ENCODE measurements at places on chromosomes 3 and 15. TPM values are rescaled to one million over a fixed set of nuclear protein-coding genes. Genes with fewer than 3 reads are reported as not detected.
A peak's percentile ranks its signal among the peaks of the same experiment; 100 is the strongest.

DNA sequence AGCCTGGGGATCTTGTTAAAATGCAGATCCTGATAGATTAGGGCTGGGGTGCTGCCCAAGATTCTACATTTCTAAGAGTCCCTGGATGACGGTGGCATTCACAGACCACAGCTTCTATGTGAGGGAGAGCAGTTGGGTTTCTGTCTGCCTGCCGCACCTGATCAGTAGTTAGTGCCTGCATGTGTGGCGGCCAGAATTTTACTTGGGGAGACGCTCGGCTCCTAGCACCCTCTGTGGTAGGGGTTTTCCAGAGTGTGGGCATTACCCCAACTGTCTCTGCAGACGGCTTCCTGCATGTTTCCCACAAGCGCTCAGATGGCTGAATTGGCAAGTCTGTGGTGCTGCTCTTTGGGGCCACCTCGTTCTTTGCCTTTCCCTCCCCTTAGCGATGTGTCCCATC is 8.3 kb downstream of the GHRL start:
- no peak for DNase-seq

GRCh38 chr3:14561051-14561960 is 21.2 kb upstream of the GRIP2 start:
- DNase-seq: no peak

DNA sequence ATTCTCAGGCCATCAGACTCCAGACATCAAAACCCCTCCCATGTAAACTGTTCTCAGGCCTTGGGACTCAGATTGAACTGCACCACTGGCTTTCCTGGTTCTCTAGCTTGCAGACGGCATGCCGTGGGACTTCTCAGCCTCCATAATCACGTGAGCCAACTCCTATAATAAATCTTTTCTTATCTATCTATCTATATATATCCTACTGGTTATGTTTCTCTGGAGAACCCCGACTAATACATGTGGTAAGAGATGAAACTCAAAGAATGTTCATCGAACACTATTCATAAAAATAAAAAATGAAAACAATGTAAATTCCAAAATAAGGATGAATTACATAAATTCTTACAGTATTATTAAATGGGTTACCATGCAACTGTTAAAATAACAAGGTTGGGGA is 84.5 kb upstream of the NTRK3 start:
- no peak for DNase-seq

DNA sequence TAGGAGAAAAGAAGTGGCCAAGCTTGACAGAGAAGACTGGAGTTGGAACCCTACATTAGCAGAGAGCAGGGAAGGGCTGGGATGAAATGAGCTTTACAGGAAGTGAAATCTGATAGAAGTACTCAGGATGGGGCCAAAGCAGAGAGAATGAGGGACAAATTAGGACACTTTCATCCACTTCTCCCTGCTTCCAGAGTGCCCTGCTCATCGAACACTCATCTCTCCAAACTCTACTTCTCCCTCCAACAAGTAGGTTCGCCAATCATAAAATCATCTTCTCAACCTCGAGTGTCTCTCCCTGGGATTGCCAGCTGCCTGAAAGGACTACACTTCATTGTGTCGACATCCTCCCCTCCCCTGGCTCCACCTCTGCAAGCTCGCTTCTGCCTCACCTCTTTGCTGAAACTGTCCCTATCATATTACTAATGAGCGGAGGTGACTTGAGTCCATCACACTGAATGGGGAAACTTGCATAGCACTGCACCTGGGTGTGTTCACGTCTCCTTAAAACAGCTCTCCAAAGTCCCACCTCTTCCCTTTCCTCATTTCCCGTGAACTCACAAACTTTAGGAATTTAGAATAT is 365.8 kb downstream of the FOXP1 start:
- no peak for DNase-seq

DNA sequence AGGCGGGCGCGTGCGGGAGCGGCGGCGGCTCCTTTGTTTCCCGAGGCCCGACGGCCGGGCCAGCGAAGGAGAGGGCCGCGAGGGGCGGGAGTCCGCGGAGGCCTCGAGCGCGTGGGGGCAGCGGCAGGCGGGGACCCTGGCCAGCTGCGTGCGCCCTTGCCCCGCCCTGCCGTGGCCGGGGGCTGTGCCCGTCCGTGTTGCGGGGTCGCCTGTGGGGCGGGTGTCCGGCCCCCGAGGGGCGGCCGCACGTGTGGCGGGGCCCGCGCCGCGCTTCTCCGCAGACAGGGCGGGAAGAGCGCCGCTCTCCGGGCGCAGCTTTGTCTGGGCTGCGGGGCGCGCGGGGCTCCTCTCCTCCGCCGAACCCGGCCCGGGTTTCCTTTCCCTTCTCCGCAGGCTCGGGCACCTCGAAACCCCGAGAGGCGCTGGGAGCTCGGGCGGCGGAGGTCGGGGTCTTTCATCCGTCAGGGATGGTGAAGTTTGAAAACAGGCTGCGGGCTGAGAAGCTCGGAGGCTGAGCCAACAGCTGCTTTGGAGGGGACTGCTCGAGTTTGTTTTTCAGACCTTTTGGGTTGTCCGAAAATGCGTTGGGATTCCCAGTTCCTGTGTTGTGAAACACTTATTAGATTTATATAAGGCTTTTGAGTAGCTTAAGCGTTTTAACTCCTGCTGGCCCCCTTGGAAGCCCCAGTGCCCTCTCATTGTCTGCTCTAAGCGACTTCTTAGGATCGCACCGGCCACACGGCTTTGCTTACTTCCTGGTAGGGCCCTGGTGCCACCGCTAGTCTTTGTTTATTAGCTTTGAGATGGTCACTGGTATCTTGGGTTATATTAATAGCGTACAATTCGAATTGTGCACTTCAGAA is 817 bp downstream of the USP3 start:
- peak; percentile 14 for DNase-seq

- no peak for DNase-seq
These were observed 310.1 kb downstream of the UACA start for GRCh38 chr15:70453238-70453637.

The BCHE gene
- total RNA-seq: 15.4 TPM

DNA sequence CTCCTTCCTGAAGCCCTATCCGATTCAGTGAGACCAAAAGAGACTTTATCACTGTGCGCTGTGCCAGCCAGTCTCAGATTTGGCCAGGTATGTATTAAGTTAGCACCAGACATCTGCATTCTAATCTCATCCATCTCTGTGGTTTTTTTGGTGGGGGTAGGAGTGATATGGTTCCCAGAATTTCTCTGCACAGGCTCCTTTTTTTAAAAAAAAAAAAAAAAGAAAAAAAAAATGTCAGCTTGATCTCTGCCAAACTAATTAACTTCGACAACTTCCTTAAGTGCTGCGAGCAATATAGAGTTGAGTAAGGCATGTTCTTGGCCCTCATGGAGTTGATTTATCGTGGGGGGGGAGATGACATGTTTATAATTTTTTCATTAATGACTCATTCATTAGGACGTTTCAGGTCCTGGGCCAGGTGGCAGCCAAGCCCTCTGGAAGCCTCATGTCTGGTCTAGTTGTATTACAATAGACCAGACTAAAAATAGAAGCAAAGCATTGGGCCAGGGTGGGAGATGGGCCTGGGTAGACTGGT is 12.9 kb downstream of the SLCO3A1 start:
- no peak for DNase-seq

The SPTBN5 gene
- total RNA-seq: 2.7 TPM

GRCh38 chr3:133676336-133677118 is 14.8 kb upstream of the TOPBP1 start:
- DNase-seq: no peak

DNA sequence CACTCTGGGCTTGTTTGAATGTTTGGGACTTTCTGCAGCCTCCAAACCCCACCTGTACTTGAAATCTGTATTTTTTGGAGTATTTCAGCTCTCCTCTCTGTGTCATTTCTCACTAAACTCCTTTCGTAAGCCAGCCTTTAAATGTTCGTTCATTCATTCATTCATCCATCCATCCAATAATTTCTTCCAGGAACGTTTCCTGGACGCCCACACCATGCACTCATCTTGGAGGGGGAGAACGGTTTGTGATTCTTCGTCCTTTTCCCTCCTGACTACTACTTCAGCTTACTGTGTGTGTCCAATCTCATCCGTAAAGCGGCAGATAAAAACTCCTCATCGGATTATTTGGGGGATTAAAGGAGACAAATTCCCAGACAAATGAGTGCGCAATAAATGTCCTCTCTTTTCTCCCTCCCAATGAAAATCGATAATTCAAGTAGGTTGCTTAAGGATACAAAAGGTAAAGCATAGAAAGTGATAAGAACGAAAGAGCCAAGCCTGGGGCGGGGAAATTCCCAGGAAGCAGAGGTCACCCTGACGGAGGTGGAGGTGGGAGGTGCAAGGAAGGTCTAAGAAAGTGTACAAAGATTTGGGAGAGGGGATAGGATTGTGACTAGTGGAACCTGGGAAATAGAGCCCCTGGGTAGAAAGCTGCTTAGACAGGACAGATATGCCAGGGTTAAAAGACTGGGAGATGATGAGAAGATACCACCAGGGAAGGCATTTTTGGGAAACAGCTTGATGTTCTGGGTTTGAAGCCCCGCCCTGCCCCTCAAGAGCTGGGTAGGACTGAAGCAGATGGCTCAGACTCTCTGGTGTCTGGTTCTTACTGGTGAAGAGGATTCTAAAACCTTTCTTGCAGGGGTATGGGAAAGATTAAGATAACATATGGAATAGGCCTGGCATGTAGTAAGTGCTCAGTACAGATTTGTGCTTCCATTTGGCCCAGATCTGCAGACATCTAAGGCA is 896 bp upstream of the KLHL25 start:
- no peak for DNase-seq

The C2CD4A gene
- 3.2 TPM for total RNA-seq

The MAP3K13 gene
- total RNA-seq: 8.9 TPM

GRCh38 chr3:30676424-30677346 is 70.3 kb downstream of the TGFBR2 start:
- DNase-seq: no peak

The LINGO1 gene
- total RNA-seq: 0.13 TPM

The KIF23 gene
- 20.4 TPM for total RNA-seq

- no peak for DNase-seq
These were observed 181.6 kb upstream of the RBMS3 start for GRCh38 chr3:29099296-29099695.

GRCh38 chr3:46958467-46959160 is 17.9 kb downstream of the CCDC12 start:
- DNase-seq: no peak

- DNase-seq: peak; percentile 49
These were observed 64.2 kb downstream of the SCAPER start for GRCh38 chr15:76840830-76841460.

DNA sequence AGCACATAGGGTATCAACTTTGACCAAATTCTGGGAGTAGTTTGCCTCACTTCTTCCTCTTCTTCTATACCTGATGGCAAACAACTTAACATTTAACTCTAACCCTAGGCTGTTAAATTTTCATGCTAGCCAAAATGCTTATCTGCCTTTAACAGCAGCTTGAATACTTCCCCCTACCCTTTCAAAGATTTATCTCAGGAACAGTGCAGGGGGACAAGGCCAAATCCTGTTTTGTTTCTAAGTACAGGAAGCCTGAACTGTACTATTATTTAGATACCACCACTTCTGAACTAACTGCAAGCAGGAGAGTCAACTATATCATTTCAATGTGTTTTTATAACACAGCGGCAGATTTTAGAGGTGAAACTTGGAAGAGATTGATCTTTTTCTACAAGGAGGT is 104.0 kb upstream of the CNTN6 start:
- no peak for DNase-seq

DNA sequence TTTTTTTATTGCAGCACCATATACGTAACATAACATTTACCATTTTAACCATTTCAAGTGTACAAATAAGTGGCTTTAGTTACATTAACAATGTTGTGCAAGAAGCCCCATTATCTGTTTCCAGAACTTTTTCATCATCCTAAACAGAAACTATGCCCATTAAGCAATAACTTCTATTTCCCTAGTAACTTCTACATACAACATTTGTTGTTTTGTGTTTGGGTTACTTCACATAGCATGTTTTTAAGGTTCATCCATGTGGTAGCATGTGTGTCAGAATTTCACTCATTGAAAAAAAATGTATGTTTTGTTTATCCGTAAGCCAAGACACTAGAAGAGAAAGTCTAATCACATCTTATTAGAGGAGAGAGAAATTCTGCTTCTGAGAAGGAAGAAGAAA is 450.5 kb upstream of the PDZRN3 start:
- no peak for DNase-seq

DNA sequence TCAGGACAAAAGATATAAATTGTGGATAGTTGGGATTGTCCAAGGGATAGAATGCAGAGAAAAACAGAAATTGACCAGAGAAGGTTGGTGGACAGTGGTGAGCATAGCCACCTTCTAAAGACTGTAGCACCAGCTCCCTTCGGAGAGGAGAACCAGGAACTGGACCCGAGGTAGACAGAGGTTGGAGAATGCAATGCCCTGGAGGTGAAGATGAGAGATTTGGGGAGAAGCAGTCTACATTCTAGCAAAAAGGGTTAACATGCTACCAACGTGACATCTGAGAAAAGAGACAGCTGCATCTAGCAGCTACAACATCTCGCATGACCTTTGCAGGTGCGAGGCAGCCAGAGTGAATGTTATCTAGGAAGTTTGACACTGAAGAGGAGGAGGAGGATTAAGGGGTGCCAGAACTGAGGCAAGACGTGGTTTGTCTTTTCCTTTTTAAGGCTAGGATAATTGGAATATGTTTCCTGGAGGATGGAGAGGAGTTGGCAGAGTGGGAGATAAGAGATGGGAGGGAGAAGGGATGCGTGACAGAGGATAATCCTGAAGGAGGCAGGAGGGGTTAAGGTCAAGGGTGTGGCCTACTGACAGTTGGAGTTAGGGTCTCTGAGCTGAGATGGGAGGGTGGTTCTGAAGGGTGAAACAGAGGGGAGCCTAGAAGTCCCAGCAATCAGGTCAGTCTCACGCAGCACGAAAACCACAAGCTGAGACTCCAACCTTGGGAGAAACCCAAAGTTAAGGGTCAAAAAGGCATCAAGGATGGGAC is 103.7 kb upstream of the NR2E3 start:
- no peak for DNase-seq

The CLN6 gene
- total RNA-seq: 13.4 TPM

The TTLL13 gene
- total RNA-seq: 0.13 TPM

GRCh38 chr3:17070161-17070959 is 185.6 kb downstream of the PLCL2 start:
- no peak for DNase-seq

All from dermis microvascular lymphatic vessel endothelial cell (primary cell).